ACHN (cell line): ENCODE measurements at places on chromosomes 4 and X.

- no peak for DNase-seq
Observed at GRCh38 chrX:78493180-78493579, 165.8 kb upstream of the CYSLTR1 start.

- DNase-seq, result no peak
Observed at GRCh38 chrX:136646602-136647239, 1.2 kb upstream of the CD40LG start.

- DNase-seq, result no peak
Observed at GRCh38 chrX:48700951-48701653, 4.6 kb downstream of the SUV39H1 start.

- DNase-seq, result no peak
Observed at GRCh38 chrX:69020316-69020715, 144.9 kb downstream of the PJA1 start.

DNA sequence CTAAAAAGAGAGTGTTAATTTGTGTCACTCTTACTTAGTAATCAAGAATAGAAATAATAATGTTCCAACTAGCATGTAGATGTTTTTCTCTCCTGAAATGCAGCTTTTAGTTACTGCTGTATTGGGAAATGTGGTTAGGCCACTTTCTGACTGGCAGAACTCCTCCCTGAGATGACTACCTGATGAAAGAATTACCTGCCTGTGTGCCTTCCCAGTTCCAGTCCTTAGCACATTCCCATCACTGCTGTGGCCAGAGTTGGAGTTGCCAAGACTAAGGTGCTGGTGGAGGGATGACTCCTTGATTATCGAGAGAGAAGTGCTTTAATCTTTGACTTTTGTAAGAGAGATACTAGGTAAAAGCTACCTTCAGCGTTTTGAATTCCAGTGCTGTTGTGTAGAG lies 9.5 kb downstream of the GAB1 start:
- DNase-seq, result no peak

DNA sequence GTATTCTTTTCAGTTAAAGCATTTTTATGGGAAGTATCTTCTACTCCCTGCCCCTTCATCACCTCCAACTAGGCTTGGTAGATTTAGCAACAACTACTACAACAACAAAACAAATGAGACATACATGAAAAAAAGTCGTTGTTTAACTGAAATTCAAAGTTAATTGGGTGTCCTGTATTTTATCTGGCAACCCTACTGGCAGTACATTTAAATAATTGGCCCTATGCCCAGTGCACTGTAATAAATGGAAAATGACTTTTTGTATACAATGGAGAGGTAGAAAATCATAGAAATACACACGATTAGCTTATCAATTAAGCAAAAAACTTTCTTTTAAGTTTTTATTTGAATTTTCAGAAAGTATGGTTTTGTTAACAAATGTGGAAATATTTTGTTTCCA lies 21.4 kb upstream of the CLGN start:
- no peak for DNase-seq

GRCh38 chr4:5802565-5802964 lies 90.3 kb downstream of the CRMP1 start:
- DNase-seq, result no peak

DNA sequence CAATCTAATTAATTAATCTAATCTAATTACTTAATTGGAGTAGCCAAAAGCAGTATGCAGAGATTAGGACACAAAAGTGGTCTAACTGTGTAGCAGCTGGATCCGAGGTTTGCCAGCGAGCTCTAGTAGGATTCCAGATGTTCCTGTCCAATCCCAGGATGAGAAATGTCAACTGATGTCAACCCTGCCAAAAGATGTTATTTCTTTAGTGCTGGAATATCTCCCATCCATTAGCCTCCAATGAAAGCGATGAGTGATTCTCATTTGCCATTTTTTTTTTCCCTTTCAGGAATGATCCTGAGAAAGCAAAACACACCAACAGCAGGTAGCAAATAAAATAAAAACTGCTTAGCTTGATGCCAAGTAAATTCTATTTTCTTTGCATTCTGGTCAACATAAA lies 372.9 kb downstream of the STIM2 start:
- no peak for DNase-seq

DNA sequence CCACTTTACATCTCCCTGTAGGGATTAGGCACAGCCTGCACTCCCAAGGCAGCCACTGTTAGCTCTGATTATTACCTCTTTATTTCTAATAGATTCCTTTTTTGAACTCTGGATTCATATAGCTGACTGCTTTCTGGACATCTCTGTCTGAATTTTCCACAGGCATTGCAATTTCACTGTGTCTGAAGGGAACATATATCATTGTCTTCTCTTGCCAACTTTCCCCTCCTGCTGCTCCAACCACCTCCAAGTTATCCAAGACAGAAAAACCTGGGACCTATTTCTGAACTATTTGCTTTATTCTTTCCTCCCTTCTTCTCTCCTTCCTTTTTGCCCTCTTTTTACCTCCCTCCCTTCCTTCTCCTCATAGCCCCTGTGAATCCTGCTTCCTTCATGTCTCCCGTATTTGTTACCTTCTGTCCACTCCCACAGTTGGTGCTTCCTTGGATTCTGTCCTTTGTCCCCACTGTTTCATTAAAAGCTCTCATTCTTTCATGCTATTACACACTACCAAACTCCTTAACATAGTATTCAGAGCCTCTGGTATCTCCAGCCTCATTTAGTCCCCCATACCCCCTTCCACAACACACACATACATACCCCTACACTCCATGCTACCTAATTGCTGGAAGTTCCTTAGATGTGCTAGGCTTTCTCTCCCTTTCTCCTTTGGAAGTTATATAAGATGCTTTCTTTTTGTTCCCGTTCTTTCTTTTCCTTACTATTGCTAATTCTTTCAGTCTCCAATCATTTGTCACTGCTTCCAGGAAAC lies 34.7 kb downstream of the FGF2 start:
- DNase-seq, result no peak

DNA sequence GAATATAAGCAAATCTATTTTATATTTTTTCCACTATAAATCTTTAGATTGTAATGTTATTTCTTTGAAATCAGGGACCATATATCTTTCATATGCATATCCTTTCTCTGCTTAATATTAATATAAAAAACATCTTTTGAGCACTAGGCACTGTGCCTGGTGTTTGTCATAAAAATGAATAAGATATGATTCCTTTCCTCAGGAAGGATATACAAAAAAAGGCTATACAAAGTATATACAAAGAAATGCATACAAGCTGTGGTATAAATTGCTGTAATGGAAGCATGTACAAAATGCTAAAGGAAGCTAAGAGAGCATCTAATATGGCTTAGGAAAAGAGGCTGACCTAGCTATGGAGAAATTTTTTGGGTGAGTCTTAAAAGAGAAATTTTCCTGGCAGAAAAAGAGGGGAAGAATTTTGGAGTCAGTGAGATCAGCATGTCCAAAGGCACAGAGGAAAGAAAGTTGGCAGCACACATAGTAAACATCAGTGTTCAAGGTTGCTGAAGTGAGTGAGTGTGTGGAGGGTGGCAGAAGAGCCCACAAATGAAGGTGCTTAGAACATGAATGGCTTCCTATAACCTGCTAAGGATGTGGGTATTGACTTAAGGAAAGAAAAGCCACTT lies 500.0 kb downstream of the SPRY1 start:
- DNase-seq, result no peak

- DNase-seq, result no peak
Observed at GRCh38 chr4:1336088-1336491, 10.9 kb upstream of the UVSSA start.

GRCh38 chrX:108947205-108947604 lies 210.8 kb upstream of the IRS4 start:
- DNase-seq, result no peak

- DNase-seq, result no peak
Observed at GRCh38 chr4:38605181-38605752, 58.7 kb upstream of the KLF3 start.

GRCh38 chr4:100823066-100823992 lies 305.5 kb upstream of the EMCN start:
- no peak for DNase-seq

GRCh38 chr4:42313872-42314271 lies 83.4 kb upstream of the SHISA3 start:
- DNase-seq, result no peak

- DNase-seq, result no peak
Observed at GRCh38 chrX:135605906-135606305, 85.4 kb downstream of the INTS6L start.

GRCh38 chrX:107678957-107679740 lies 50.8 kb downstream of the PRPS1 start:
- peak; percentile 48 for DNase-seq

DNA sequence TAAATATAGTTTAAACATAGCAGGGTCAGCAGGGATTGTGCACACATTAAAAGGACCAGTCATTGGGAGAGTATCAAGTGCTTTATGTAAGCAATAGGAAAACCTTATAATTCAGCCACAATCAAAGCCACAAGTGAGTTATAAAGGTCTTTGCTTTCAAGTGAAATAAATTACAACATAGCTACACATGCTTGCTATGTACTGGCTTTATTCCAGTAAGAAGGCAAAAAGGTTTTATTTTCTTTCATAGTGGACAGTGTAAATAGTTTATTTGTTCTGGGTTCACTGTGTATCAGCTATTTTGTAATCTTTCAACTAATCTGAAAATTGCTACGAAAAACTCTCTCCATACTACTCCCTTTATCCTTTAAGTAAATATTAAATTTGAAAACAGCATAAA lies 691.4 kb downstream of the PCDH7 start:
- no peak for DNase-seq

DNA sequence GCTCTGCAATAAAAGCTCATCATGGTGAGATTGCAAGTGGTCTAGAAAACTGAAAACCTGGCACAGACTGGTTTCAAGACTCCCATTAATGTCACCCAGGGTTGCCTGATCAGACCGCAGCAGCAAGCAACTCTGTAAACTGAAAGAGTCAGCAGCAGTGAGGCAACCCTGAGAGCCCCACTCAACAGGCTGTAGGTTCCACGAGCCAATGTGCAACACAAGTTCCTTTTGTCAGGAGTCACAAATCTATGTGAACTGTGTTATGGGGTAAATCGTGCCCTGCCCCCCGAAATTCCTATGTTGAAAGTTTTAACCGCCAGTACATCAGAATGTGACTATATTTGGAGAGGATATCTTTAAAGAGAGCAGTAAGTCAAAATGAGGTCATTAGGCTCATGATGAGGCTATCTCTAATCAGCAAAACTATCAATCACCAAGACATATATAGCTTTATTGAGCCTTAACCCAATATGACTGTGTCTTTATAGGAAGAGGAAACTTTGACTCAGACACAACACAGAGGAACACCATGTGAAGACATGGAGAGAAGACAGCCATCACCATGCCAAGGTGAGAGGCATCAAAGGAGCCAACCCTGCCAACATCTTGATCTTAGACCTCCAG lies 94.0 kb downstream of the FBXO8 start:
- DNase-seq, result no peak

DNA sequence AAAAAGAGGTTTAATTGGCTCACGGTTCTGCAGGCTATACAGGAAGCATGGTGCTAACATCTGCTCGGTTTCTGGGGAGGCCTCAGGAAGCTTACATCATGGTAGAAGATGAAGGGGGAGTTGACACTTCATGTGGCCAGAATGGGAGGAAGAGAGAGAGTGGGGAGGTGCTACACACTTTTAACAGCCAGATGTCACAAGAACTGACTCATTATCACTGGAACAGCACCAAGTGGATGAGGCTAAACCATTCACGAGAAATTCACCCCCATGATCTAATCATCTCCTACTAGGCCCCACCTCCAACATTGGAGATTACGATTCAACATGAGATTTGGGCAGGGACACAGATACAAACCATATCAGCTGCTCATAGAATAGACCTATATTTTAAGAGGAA lies 255.8 kb downstream of the OPHN1 start:
- no peak for DNase-seq

- peak; percentile 32 for DNase-seq
Observed at GRCh38 chr4:138235419-138235952, 6.7 kb downstream of the SLC7A11 start.
